Peyer's patch (tissue), 4 donors: ENCODE measurements at places on chromosomes 6 and 20.

DNA sequence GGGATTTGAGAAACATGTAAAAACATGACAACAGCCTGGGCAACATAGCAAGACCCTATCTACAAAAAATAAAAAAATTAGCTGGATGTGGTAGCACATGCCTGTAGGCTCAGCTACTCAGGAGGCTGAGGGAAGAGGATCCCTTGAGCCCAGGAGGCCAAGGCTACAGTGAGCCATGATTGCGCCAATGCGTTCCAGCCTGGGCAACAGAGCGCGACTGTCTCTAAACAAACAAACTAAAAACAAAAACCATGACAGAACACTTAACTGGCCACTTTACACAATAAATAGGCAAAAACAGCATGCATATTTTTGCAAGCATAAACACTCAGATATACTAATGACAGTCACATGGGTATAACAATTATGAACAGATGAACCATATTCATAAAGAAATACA lies 60.0 kb downstream of the SYTL3 start:
- DNase-seq = peak; percentile 37

GRCh38 chr20:48015141-48015910 lies 230.0 kb upstream of the SULF2 start:
- no peak for DNase-seq

DNA sequence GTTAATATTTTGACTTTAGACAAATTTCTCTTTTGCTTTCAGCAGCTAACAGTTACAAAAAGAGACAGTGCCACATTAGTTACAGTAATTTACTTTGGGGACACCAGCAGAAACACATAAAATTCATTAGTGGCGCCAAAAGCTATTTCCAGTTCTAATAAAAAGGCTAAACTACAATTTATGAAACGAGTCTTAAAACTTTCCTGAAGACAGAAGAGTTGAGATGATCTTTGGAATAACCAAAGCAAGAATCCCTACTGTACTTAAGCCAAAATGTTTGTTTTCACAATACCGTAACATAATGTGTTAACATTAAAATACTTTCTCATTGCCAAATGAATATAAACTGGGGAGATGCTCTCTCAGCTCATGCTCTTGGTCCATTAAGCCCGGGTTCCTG lies 350.2 kb upstream of the AGPAT4 start:
- DNase-seq = no peak

GRCh38 chr6:166152660-166153059 lies 15.0 kb downstream of the TBXT start:
- no peak for DNase-seq

GRCh38 chr20:10594296-10594868 lies 79.4 kb downstream of the JAG1 start:
- no peak for DNase-seq

- DNase-seq = no peak
These were observed 81.6 kb upstream of the SCAF8 start for GRCh38 chr6:154651656-154652055.

DNA sequence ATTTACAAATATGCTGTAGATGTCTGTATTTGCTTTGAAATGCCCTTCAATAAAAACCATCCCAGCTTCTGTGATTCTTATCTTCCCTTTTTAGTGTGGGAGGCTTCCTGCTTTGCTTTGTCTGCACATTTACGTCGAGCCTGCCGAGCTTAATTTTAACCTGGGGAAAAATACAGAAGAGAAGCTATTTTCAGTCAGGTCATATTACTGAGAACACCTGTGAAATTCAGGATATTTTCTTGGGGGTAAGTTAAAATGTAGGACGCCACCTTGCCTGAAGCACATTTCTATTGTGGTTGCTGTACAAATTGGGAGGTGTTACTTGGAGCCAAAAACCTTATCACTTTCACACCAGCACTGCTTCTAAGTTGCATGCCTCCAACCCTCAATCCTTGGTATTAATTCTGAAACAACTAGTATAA lies 43.6 kb upstream of the FUCA2 start:
- no peak for DNase-seq
